SIG-M5 (cell line): ENCODE measurements at places on chromosomes 13 and 19.

- no peak for DNase-seq
Measured at GRCh38 chr13:52395704-52396103, 10.3 kb downstream of the THSD1 start.

- DNase-seq, result no peak
Measured at GRCh38 chr13:113638806-113639205, 19.2 kb downstream of the ATP4B start.

DNA sequence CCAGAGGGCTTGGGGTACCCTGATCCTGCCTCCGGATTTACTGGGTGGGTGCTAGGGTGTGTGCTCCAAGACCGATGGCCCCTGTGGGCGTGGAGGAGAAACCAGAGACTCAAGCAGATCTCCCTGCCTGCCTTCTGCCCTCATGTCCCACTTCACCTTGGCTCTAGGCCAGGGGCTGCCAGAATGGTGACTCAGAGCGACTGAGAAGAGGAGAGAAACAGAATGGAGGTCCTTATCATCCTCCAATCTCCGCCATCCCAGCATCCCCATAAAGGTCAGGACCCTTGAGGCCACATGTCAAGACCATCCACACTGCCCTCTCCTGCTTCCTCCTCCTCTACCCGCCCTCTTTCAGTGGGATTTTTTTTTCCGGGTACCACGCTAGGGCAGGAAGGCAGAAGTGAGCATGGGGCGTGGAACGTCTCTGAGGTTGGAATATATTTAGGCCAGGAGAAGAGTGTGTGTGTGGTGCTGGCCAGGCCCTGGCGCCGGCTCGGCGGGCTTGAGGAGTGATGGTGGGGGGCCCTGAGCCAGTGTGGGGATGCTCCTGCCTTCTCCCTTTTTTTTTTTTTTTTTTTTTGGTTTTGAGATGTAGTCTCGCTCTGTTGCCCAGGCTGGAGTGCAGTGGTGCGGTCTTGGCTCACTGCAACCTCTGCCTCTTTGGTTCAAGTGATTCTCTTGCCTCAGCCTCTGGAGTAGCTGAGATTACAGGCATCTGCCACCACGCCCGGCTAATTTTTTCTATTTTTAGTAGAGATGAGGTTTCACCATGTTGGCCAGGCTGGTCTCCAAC lies 22.3 kb downstream of the IER2 start:
- no peak for DNase-seq

DNA sequence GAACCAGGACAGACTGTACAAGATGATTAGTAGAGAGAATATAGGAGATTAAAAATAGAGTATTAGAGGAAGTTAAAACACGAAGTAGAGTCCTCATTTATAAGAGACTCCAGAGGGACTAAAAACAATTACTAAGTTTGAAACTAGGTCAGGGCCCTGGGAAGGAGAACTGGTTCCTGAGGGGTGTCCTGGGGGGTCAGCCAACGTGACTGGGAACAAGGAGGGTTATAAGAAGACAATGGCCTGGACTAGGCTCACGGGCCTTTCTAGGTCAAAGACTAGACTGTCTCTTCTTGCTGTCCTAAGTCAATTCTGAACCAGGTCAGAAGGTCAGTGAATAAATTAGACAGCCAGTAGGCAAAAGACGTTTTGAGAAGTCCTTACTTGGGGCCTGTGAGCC lies 165.3 kb downstream of the IER2 start:
- no peak for DNase-seq

DNA sequence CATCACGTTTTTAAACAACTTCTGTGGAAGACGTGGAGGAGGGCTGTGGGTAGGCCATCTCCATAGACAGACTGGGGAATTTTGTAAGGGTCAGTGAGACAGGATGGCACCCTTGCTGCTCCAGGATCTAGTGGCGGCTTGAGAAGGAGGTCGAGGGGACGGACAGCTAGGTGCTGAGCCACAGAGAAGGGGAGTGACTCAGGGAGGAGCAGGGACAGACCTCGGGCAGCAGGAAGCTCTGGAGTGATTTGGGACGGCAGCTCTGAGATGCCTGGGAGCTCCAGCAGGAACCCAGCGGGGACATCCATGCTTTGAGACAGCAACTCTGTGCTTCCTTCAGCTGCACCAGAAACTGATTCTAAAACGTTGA lies 169.1 kb upstream of the SOX1 start:
- DNase-seq, result no peak

- DNase-seq, result no peak
Measured at GRCh38 chr13:108734676-108735075, 105.3 kb downstream of the MYO16 start.

GRCh38 chr19:54464630-54465425 lies 1.2 kb upstream of the LENG9 start:
- DNase-seq, result no peak

DNA sequence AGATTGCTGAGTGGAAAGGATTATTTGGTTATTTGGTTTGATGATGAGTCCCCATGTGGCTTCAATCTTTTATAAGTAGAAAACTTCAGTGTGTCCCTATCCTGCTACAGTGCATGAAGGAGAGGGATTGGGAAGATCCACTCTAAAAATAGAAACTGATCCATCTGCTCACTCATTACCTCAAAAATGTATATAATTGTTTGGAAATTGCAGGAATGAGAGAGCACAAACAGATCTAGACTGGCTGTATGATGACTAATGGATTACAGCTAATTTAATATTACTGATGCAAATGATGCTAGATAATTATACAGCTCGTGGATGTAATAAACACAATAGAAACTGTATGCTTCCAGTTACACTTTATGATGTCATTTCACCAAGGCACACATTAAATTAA lies 625.3 kb upstream of the PRR20A start:
- no peak for DNase-seq

DNA sequence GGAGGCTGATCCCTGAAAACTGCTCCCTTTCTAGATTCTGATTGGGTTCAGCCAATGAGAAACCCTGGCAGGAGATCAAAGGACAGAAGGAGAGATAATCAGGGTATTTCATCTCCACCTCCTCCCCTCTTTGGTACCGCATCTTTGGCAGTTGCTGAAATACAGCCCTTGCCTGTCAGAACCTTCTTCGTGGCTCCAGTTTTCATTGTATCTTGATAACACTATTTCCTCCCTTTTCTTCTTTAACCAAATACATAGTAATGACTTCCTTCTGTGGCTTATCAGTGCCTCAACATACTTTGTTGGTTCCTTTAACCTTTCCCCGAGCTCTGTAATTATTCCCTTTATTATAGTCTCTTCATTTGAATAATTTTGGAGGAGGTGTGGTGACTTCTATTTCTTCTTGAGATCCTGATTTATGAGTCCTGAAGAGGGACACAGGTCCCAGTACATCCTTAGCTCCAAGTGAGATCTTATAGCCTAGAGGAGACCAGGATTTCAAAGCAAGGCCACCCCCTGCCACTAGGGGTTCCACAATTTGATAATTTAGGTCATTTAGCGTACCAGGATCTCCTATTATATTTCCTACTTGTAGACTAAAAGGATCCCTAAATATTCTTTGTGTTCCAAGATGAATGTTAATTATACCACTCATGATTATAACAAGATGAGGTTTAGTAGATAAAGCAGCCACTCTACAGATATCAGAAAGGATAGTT lies 98.0 kb downstream of the EDNRB start:
- no peak for DNase-seq

DNA sequence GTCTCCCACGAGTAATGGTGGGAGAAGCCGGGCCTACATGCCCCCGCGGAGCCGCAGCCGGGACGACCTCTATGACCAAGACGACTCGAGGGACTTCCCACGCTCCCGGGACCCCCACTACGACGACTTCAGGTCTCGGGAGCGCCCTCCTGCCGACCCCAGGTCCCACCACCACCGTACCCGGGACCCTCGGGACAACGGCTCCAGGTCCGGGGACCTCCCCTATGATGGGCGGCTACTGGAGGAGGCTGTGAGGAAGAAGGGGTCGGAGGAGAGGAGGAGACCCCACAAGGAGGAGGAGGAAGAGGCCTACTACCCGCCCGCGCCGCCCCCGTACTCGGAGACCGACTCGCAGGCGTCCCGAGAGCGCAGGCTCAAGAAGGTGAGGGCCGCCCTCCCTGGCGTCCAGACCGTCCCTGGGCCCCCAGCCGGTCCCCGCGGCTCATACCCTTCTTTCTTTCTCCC lies 1.4 kb upstream of the USF2 start:
- no peak for DNase-seq

DNA sequence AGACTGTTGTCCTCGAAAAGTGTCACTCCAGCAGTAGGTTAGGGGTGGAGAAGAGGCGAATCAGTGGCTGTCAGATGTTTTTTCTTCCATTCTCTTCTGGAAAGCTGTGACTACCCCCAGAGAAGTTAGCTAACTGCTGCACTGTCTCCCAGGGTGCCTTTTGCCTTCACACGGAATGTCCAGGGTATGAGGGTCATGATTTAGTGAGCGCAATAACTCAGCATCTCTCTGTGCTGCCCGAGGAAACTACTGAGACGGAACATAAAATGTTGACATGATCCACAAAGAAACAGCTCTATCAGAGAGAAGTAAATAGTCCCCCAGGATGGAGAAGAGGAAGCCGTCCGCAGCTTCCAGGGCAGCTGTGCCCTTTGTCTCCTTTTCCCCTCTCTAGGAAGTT lies 254.0 kb upstream of the ARGLU1 start:
- no peak for DNase-seq

GRCh38 chr19:13849991-13850909 lies 26.7 kb upstream of the NANOS3 start:
- DNase-seq, result no peak

- no peak for DNase-seq
Measured at GRCh38 chr13:33146843-33147611, 130.8 kb downstream of the KL start.

- no peak for DNase-seq
Measured at GRCh38 chr19:16836115-16837034, 7.2 kb downstream of the SIN3B start.

DNA sequence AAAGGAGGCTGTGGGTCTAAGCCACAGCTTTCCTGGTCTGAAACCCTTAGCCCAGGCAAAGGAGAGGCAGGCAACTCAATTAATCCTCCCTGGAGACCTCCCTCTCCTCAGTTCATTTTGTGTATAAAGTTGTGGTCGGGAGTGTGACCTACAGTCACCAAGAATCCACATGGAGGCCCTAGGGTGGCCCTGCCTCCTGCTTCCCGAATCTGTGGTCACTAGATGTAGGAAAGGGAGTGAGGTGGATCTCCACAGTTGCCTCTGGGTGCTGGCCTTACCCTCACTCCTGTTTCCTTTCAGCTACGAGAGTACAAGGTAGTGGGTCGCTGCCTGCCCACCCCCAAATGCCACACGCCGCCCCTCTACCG lies 1.3 kb downstream of the RPL18A start:
- DNase-seq, result no peak

DNA sequence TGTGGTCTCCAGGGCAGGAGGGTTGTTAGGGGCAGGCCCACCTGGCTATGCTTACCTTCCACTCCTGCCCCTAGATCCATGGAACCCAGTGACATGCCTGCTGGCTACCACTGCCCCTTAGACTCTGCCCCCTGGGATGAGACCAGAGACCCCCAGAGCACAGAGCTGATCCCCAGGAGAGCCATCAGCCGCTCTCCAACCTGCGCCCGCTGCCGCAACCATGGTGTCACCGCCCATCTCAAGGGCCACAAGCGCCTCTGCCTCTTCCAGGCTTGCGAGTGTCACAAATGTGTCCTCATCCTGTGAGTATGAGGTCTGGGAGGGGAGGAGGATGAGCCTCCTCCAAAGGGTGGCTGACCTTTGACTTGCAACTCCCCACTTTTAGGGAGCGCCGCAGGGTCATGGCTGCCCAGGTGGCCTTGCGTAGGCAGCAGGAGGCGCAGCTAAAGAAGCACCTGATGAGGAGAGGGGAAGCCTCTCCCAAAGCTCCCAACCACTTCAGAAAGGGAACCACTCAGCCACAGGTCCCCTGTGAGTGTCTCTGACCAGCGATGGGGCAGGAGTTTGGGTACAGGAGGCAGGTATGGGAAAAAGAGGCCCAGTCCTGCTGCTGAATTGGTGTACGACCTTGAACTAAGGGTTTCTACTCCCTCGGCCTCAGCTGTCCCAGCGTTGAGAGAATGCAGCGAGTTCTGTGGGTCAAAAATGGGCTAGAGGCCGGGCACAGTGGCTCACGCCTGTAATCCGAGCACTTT lies 2.7 kb downstream of the DMRTC2 start:
- no peak for DNase-seq

GRCh38 chr13:111361046-111361872 lies 40.8 kb downstream of the TEX29 start:
- DNase-seq, result no peak

- no peak for DNase-seq
Measured at GRCh38 chr19:292951-293350, 1.7 kb upstream of the PLPP2 start.

GRCh38 chr13:109787135-109787954 lies 962 bp upstream of the IRS2 start:
- DNase-seq, result no peak

DNA sequence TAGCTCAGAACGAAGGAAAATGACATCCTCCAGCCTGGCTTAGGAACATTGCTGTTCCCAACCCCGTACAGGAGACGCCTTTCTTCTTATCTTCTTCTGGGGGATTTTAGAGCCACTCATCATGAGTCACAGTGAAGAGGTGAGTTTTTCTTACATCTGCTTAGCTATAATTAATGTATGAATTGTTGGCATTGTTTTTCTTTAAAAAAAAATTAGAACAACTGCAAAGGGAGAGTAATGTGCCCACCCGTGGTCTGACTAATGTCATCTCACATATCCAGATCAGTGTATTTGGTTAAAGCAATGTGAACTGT lies 310.6 kb upstream of the TSHZ3 start:
- DNase-seq, result no peak

GRCh38 chr19:34171539-34171876 lies 796 bp upstream of the LSM14A start:
- DNase-seq, result no peak

DNA sequence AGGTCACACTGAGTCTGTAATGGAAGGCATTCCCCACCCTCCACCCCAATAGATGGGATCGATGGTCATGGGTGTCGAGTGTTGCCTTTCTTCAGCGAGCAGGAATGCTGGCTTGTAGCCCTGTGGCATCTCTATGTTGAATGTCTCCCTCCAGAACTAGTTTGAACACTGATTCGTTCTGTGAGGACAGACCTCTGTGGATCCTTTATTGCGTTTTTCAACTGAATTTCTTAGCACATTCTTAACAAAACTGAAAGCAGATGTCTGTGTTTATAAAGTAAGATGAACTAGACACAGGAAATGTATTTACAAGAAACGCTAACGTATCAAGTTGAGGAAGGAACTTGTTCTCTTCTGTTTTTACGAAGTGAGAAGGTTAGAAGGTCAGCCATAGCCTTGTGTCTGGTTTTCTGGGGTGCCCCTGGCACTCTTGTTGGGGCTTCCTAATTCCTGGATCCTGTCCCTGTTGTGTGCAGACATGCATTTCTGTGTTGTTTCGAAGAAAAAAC lies 36.8 kb upstream of the TM9SF2 start:
- no peak for DNase-seq

DNA sequence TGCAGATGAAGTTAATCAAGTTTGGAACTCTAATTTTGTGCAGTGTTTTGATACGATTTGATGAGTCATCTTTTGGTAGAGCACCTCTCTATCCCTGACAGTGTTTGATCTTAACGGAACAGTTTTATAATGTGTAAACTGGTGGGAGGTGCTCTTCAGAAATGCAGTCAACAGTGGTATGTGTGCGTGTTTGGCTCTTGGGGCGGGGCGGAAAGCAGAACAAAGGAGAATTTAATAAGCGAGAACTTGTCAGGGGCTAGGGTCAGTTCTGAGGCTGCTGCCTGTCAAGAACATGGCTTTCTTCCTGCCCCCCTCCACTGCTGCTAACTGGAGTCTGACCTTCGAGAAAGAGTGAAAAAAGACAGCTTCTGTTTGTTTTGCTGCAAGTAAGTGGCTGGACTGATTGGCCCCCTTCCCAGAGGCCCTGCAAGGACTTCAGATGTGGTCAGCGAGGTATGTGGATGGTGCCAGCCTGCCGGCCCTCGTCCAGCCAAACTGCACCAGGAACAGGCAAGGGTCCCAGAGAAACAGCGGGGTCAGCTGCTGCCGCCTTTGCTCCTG lies 40.8 kb downstream of the BBC3 start:
- DNase-seq, result no peak
